Glutamatergic neuron (in vitro differentiated cells): ENCODE measurements at places on chromosomes 12 and 14.

- no peak for DNase-seq
Observed at GRCh38 chr12:26010293-26010821, 51.9 kb downstream of the RASSF8 start.

DNA sequence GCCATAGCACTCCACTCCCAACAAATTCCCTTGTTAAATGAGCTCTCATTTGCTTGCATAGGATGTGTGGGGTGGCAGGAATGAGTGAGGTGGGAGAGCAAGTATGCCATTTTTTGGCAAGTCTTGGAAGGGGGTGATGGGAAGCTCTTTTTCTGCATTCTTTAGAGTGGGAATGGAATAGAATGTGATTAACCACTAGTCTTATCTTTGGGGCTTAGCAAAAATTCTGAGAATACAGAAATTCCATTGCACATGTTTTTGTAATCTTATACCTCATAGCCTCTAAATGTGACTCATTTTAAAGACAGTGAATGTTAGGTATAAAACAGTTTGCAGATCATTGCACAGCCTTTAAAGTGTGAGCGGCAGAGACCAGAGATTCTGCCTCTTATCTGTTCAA is 28.4 kb upstream of the NEDD1 start:
- DNase-seq: no peak

GRCh38 chr14:39367387-39367751 is 64.9 kb downstream of the FBXO33 start:
- no peak for DNase-seq

DNA sequence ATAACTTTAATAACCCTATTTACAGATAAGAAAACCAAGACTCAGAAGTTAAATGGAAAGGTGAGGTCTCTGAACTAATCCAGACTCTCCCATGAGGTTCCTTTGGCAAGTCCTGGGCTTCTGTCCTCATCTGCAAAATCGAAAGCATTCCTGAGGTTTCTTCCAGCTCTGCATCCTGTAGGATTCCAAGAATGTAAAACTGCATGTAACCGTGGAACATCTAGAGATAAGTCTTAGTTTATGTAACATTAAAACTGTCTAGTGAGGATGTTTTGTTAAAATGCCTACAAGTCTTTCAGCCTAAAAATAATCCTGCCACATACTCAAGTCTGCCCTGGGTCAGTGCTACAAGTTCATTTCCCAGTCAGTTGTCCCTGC is 7.3 kb upstream of the ITFG2 start:
- no peak for DNase-seq

- DNase-seq: no peak
Observed at GRCh38 chr12:15931590-15932053, 20.5 kb downstream of the DERA start.

DNA sequence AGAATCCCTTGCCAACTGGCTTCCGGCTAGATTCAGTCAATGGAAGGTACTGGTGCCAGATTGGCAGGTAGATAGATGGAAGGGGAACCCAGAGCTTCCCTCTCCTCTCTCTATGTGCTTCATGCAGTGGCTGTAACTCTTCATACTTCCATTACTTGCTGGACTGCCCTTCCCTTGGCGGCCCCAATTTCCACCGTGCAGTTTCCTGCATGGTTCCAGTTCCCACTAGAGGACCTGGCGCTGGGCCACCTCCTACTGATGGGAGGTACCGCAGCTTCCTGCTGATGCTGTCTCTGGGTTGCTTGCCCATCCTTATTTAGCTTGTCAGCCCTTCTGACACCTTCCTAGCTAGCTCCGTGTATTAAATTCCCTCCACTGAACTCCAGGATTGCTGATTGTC is 226.4 kb downstream of the ANO2 start:
- DNase-seq: no peak

DNA sequence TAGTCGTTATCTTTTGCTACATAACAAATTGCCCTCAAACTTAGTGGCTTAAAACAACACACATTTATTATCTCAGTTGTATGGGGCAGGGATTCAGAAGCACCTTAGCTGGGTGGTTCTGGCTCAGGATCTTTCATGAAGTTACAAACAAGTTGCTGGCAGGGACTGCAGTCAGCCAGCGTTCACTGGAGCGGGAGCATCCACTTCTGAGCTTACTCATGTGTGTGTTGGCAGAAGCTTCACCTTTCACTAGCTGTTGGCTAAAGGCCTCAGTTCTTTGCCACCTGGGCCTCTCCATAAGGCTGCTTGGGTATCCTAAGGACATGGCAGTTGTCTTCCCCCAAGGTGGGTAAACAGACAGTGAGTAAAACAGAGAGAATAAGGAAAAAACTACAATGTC is 365.7 kb downstream of the RPS29 start:
- DNase-seq: no peak

- peak; percentile 53 for DNase-seq
Observed at GRCh38 chr12:124833693-124834122, 30.0 kb downstream of the SCARB1 start.

GRCh38 chr12:101566318-101566717 is 28.5 kb upstream of the MYBPC1 start:
- no peak for DNase-seq

- DNase-seq: no peak
Observed at GRCh38 chr14:63477556-63477955, 65.6 kb downstream of the PPP2R5E start.

DNA sequence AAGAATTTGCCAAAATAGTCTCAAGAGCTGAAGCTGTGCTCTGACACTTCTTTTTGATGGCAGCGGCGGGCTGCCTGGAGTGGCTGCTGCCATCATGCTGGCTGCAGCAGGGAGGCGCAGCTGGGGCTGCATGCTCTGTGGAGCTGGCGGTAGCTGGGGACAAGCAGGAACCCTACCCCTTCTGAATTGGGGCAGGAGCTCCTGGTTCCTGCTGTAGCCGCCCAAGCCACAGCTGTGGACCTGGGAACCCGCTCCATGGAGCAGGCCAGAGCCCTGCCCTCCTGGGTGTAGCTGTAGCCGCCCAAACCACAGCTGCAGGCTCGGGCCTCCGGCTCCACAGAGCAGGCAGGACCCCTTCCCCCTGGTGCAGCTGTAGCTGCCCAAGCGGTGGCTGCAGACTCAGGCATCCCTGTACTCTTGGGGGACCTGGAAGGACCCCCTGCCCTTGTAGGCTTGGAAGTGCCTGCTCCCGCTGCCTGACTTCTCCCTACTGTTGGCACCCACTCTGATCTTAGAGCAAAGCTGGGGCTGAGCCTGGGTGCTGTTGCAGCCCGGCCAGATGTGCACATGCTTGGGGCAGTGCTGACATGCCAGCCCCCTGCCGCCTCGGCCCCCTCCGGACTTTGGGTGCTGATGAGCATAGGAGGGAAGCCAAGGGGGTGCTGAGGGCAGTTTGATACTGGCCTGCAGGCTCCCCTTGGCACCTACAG is 33.3 kb downstream of the APAF1 start:
- no peak for DNase-seq

DNA sequence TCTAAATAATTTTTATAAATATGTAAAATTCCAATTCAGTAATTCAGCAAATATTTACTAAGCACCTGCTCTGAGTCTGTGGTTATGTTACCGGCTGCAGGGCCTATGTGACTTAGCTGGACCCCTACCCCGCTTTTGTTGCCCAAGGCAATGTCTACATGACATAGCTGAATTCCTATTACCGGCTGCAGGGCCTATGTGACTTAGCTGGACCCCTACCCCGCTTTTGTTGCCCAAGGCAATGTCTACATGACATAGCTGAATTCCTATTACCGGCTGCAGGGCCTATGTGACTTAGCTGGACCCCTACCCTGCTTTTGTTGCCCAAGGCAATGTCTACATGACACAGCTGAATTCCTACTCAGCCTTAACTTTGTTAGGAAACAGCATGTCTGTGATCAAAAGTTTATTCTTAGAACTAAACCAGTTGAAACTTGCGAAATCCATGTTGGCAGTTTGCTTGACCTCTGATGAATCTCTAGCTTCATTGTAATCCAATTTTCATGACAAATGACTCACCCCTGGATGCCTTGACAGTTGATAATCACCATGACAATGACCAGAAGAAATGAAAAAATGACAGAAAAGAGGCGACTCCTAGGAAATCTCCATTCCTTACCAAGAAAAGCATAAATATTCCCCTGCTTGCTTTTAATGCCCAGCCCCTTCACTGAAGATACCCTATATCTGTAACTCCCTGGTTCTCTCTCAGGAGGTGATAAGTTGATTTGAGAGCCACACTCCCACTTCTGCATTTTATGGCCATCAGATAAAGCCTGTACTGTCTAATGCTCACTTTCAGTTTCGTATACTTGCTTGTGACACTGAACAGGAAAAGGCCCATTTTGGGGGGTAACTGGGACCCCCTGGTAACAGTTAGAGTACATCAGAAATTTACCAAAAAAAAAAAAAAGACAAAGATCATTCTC is 148.4 kb upstream of the SYT10 start:
- no peak for DNase-seq

DNA sequence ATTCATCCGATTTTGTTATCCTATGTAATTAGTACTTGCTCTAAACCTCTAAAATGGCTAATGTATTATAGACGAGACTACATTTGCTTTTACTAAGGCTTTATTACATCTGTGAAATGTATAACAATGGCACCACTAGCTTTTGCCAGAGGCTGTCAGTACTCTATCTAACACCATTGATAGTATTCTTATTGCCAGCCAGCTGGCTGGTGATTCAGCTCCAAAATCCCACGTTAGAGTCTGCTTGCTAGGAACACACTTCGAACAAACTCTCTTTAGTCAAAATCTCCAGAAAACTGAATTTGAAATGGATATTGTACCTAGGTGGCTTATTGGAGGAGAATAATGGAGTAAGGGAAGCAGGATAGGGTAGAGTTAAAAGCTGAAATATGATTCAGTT is 839.2 kb downstream of the SLC6A15 start:
- DNase-seq: no peak

DNA sequence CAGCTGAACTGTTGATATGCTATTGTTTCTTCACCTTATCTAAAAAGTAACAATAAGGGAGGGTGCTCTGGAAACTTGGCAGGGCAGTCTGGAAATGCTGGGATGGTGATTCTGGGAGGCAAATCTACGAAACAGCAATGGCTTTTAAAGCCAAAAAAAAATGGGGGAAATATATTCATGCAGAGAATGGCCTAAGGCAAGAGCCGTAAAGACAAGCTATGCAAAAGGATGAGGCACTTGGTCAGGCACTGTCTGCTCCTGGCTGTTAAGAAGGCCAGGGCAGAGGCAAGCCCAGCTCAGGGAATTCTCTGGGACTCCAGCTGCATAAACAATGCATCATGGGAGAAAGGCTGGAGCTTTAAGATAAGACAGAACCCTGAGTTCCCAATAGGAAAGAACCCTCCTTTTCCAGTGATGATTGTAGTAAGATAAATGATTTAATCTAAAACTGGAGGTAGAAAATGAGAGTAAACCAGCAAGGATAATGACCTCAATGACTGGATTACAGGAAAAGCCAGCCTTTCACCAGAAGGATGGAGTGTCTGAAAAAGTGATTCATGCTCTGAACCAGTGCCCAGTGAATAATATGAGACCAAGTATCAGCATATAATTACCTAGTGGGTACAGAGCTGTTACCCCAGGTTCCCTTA is 46.0 kb downstream of the ITPR2 start:
- no peak for DNase-seq

GRCh38 chr12:49021292-49021915 is 2.8 kb upstream of the PRKAG1 start:
- no peak for DNase-seq

DNA sequence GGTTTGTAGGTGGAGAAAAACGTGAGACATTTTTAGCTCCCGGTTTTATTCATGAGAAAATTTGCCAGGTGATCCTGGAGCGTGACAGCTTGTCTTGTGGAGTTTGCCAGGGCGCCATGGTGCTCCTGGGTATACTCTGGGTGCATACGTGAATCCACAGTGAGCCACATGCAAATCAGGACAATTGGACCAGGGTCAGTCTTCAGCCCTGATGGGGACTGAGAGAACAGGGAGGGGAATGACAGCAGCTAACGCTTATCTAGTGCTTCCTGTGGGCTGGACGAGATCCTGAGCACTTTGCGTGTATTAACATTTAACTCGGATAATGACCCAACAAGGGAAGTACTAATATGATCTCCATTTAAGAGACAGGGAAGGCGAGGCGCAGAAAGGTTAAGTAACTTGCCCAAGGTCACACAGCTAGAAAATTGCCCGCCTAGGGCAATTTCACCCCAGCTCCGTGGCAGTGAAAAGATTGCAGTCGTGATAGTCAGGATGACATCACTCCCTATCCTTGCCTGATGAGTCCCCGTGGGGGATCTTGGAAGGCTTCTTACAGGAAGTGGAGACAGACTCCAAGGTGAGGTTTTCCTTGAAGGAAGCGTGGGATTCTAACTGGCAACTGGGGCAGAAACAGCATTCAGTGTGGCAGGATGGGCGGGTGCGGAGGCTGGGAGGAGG is 118.4 kb upstream of the NCOR2 start:
- DNase-seq: no peak

GRCh38 chr14:93993382-93993781 is 3.7 kb upstream of the CCDC197 start:
- DNase-seq: peak; percentile 31

GRCh38 chr14:89239023-89239422 is 178.0 kb downstream of the FOXN3 start:
- DNase-seq: no peak
